Heart left ventricle (tissue), 16 donors: ENCODE measurements at places on chromosomes 5 and 9. TPM values are rescaled to one million over a fixed set of nuclear protein-coding genes. Genes with fewer than 3 reads are reported as not detected.
A peak's percentile ranks its signal among the peaks of the same experiment; 100 is the strongest.

The LCN6 gene
- 0.81 TPM for total RNA-seq

The OLFM1 gene
- total RNA-seq = 11.8 TPM

The CCL27 gene
- not detected for total RNA-seq

The IFNB1 gene
- total RNA-seq = not detected

The FIBCD1 gene
- 0.24 TPM for total RNA-seq

The TCOF1 gene
- total RNA-seq = 18.1 TPM

The WNT8A gene
- total RNA-seq = not detected

The KIF4B gene
- total RNA-seq = not detected

The RIMOC1 gene
- 23.5 TPM for total RNA-seq

The COL23A1 gene
- total RNA-seq = 6.0 TPM

The STPG3 gene
- total RNA-seq = not detected

The PCDHGA6 gene
- 3.6 TPM for total RNA-seq

The OTULINL gene
- 1.9 TPM for total RNA-seq

The AMBP gene
- 0.32 TPM for total RNA-seq

DNA sequence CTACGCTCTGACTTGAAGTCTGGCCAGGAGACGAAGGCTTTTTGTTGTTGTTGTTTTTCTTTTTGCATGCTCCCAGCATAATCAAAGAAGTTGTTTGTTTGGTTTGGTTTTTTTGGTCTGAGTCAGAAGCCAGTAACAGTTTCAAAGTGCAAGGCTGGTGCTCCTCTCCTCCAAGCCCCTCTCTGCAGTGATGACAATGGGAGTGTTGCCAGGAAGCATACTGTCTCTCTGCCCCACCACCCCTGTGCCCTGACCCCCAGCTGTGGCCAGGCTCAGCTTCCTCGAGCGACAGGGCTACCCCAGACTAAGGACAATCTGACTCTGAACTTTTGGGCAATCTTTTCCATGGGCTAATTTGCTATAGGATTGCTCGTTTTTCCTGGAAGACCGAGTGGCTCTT lies 173.8 kb upstream of the PITX1 start:
- DNase-seq = no peak

GRCh38 chr9:6305954-6306563 lies 22.1 kb upstream of the TPD52L3 start:
- no peak for DNase-seq

- DNase-seq = no peak
Measured at GRCh38 chr9:82363682-82364081, 375.1 kb downstream of the SPATA31D1 start.

DNA sequence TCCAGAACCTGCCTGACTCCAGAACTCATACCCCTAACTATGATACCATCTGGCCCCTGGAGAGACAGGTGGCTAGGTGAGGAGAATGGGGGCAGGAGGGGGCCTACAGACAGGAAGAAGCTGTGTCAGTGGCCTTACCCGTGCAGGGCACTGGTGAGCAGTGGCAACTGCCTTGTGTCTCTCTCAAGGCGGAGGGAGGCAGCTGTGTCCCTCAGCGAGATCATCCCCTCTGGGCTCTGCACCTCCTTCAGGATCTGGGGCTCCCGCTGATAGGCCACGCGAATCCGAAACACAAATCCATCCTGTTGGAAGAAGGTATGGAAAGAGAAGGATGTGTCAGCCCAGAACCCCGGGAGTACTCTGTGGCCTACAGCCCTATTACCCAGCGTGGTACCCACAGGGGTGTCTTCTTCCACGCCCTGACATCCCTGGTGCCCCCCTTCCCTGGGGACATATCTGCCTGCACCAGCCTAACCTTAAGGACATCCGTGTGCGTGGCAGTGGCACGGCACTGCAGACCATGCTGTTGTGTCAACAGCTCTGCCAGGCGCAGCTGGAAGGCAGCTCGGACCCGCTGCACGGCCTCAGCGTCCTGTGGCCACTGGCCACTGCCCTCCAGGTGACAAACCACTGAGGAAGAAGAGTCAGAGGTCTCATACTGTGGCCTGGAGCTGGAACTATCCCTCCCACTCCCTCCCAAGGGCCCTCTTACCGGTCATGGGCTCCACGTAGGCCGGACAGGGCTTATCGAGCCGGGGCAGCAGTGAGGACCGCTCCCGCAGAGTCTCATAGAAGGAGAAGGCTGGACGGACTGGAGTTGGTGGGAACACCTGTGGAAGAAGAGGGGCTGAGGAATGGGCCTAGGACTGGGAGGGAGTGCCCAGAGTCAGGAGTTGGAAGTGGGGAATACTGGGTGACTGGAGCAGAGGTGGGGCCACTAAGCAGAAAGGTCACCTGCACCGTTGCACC lies 7.8 kb downstream of the NOL6 start:
- no peak for DNase-seq

- peak; percentile 77 for DNase-seq
Measured at GRCh38 chr9:112012026-112012902, 115.7 kb downstream of the UGCG start.

DNA sequence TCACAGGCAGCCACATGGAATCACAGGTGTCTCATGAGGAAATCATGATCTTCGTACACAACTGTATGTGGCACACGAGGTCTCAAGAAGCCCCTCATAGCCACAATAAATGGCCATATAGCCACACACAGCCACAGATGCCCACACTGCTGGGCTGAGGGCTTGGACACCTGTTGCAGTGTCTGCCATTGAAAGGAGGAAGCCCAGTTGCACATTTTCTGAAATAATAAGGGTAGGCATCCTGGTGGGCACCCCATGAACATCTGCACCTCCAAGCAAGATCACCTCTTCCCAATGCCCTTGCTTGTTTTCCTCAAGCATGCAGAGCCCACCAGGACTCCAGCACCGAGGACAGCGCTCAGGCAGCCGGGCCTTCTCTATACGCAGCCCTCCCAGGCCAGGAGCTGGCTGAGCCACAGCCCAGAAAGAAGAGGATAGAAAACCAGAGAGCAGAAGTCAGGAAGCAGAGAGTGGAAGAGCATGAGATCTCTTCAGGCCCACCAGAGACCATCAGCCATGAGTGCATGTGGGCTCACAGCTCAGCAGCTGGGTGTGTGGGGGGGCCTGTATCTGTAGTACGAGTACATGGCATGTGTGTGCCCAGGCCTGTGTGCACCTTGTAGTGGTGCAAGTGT lies 1.0 kb upstream of the ACSL6 start:
- peak; percentile 59 for DNase-seq

DNA sequence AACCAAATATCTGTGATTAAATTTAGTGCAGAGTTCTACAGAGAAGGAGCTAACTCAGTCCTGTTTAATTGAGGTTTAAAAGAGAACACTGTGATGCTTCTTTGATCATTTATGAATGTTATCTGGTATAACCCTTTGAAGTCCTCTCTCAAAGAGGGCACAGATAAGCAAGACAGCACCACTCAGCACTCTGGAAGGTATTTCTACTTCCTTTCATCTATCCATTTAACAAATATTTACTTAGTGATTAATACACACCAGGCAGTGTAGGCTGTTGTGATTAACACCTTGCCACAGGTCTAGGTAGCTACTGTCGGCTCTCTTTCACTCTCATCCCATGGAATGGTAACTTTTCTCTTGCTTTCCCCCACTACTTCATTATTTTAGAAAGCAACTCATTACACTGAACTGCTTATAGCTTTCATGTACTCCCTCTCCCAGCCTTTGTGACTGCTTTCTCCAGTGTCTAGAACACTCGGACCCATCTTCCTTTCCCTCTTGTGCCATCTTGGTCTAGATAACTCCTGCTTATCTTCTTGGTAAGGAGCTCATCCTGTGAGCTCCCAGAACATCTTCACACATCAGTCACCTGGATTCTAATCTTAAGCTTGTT lies 54.7 kb downstream of the GLDC start:
- no peak for DNase-seq

DNA sequence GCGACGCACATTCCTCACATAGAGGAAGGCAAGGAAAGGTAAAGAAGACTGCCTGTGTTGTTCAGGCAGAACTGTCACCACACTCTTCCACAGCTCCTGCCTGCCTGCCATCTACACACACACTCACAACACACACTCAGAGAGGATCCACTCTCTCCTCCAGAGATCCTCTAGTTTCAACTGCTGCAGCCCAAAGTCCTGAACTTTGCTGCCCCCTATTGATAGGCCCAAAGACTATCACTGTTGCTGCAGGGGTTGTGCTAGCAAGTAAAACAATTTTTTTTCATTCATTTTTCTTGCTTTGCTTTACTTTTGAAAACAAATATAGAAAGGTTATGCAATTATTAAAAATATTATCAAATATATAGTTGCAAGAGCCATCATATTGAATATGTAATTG lies 5.9 kb upstream of the CFAP90 start:
- DNase-seq = peak; percentile 8

- DNase-seq = no peak
Measured at GRCh38 chr5:34676416-34676815, 20.3 kb downstream of the RAI14 start.

DNA sequence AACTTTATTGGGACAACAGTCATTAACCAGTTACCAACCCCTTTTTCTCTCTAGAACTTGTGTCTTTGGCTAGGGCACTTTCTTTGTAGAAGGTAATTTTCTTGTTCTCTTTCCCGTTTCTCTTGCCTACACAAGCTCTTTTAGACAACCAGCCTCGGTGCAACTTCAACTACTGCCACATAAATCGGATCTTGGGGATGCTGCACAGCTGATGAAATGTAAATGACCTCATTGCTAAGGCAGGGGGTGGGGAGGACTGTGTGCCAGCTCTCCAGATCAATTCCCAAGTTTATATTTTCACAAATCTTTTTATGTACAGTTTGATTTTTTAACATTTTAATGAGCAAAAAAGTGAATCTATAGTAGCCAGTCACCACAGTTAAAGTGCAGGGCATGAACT lies 157.6 kb downstream of the DENND1A start:
- DNase-seq = no peak

DNA sequence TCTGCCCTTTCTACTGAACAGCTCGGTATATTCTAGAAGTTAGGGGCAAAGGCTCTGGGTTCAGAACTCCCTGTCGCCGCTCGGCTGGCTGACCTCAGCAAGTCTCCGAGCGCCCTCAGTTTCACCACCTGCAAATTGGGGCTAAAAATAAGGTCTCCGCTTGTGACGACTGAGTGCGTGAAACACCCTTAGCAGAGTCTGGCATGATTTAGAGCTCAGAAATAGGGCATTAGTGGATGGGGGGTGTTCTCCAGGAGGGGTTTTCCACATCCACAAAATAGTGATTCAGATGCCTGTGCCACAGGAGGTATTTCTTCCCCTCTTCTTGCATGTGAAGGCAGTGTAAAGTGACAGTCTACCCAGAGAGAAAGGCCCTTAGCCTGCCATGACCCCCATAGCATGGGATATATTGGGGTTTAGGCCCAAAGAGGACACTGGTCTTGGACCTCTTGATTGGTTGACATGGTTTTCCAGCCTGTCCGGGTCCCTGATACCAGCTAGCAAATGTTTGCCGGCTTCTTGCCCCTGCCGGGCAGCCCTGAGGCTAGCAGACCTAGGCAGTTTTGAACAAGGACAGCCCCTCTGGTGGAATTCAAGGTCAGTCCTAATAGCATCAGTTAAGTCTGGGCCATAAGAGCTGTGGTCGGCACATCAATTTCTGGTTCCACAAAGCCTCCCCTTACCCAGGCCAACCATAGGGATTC lies 1.4 kb downstream of the ERGIC1 start:
- no peak for DNase-seq

DNA sequence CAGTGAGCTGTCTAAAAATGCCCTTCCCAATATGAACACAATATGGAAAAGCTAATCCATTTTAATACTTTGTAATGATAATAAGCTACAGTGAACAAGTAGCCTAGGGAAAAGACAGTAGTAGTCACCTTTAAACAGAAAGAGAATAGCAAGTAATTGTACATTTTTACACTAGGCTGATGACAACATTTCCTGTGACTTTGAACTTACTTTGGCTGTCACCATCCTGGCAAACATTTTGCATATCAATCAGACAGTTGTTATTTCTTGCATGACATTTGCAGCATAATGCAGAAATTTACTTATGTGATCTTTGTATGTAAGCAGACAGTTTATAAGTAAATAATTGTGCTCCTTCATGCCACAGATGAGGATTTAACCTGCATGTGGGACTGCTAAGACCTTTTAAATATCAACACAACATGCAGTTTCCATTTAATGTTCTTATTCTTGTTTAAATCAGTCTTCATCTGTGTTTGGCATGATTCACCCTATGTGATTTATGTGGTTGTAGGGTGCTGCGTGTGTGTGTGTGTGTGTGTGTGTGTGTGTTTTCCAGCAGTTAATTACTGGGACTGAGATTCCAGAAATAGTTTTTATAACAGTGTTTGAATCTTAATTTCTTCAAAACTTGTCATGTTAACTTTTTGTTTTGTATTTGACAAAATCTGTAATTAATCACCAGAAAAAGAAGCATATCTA lies 997.1 kb upstream of the ARRDC3 start:
- DNase-seq = no peak

GRCh38 chr5:139814191-139814601 lies 18.6 kb downstream of the PSD2 start:
- no peak for DNase-seq

GRCh38 chr9:7300484-7300883 lies 499.1 kb downstream of the DMAC1 start:
- DNase-seq = no peak

DNA sequence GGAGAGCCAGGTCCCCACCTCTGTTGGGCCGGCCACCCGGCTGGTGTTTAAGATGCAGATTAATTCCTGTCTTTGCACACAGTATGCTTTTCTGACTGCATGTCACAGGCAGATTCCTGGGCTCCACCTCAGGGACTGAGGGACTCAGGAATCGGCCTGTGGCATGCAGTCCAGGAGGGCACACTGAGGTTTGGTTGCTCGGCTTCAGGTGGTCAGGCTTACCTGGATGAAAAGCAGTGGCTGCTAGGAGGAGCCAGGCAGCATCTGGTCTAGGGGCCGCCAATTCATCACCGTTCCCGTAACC lies 1.1 kb downstream of the WDR5 start:
- DNase-seq = no peak

GRCh38 chr5:77839691-77840090 lies 63.6 kb upstream of the TBCA start:
- DNase-seq = no peak

- DNase-seq = peak; percentile 93
Measured at GRCh38 chr5:172795318-172795977, 24.5 kb upstream of the DUSP1 start.

GRCh38 chr5:109005297-109006009 lies 257.8 kb downstream of the FER start:
- DNase-seq = no peak

DNA sequence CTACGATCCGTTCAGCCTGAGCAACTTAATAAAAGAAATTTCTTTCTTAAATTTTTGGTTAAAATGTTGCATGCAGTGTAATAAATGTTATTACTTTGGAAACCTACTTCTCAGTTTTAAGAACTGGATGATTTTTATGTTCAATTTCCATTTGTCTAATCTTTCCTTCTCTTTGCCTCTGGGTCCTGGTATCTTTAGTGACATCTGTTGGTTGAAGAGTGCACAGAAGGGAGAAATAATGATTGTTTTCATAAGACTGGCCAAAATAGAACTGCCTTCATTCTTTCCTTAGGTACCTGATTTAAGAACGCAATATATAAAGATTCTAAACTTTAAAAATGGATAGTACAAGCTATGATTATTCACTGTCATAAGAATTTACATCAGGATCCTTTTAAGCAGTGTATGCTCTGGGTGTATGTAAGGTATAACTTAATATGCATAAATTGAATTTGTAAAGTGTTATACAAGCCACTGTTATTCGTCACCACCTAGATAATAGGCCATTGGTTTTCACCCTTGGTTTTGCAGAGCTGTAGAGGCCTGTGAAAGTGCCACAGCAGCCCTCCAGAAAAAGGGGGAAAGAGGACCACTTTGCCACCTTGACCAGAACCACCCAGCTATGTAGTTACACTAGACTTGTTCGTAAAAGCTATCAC lies 82.8 kb upstream of the TLX3 start:
- no peak for DNase-seq

- DNase-seq = no peak
Measured at GRCh38 chr9:134495881-134496412, 145.7 kb upstream of the COL5A1 start.

- no peak for DNase-seq
Measured at GRCh38 chr9:109450346-109450745, 47.8 kb downstream of the PTPN3 start.
